ENCODE measurements at places on chromosomes 5 and 9.

DNA sequence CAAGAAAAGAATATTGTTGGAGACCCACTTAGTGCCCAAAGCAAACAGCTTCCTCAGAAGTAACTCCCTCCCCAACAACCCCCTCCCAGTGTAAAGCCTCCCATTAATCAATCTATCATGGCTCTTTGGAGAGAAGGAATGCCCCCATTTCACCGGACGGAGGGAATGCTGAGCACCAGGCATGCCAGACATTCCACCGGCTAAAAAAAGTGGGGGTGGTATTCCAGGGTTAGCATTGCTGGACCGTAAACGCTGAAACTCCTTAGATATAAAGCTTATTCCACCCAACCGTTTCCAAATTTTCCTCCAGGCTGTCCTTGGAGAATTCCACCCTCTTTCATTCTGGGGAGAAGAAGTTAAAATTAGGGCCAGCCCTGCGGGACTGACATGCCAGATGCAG lies 363 bp upstream of the MAMDC2 start:
- no peak for DNase-seq

DNA sequence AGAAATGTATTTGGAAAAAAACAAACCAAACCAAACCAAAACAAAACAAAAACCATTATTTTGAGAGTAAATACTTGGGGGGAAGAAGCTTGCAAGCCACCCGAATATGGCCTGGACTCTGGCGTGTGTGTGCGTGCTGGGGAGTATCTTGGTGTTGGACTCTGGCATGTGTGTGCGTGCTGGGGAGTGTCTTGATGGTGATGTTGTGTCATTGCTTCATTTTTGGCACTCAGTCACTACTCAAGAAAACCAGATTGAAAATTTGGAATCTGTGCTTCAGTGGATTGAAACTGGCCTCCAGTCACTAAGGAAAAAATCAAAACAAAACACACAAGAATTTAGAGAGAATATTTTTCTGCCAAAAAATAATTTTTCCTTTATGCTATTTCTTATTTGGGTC lies 76.1 kb downstream of the ARRDC3 start:
- DNase-seq: no peak

DNA sequence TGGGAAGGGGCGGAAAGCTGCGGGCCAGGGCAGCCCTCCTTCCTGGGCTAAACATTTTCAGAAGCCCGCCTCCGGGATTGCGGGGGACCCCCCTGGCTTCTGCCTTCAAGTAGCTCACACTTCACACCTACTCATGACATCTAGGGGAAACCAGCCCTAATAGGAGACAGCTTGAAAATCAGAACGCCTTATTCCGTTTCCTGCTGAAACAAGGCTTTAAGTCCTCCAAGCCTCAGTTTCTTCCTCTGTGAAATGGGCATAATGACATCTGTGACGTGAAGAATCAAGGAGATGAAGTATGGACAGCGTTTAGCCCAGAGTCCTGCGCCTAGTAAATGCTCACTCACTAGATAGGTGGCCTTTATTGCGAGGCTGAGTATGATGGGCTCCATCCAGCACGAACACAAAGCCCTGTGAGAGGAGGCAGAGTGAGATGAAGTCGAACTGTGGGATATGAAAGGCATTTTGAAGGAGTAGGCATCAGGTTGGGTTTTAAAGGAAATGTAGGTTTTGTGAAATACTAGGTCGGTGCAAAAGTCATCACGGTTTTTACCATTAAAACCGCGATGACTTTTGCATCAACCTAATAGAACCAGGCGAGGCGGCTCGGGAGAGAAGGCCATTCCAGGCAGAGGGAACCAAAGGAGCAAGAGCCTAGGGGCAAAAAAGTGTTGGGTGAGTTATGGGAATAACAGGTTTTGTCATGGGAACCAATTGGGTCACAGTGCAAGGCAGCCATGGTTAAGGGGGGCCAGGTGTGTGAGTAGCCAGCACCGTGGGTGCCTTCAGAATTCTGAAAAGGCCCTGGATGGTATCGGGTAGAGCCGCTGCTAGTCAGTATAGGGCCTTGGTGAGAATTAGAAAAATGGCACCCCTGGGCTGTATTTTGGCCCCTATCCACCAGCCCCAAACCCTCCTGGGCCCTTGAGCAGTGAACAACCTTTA lies 1.0 kb upstream of the TSC1 start:
- no peak for DNase-seq

DNA sequence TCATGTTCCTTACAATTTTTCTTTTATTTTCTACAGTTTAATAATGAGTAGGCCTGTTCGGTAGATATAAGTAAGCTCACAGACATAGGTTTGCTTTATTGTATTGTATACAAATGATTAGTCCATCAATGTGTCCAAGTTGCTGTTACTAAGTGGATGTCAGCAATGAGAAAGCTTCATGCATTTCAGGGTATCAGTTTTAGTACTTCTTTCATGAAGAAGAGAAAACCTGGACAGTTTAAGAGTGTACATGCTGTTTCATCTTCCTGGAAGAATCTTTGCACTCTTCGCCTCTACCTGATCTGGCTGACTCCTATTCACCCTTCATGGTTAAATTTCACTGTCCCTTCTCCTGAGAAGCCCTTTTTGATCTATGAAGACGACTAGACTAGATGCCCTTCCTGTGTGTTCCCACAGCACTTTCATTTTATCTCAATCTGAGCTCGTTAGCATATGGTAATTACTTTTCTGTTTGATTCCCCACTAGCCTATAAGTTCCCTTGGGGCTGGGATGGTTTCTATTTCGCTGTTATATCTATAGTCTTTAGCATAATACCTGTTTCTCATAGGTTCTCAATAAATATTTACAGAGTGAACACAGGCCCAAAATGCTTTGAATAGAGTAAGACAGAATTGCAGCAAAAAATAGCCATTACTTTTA lies 70.7 kb downstream of the CETN3 start:
- no peak for DNase-seq

GRCh38 chr5:39206630-39207321 lies 12.6 kb downstream of the FYB1 start:
- no peak for DNase-seq

DNA sequence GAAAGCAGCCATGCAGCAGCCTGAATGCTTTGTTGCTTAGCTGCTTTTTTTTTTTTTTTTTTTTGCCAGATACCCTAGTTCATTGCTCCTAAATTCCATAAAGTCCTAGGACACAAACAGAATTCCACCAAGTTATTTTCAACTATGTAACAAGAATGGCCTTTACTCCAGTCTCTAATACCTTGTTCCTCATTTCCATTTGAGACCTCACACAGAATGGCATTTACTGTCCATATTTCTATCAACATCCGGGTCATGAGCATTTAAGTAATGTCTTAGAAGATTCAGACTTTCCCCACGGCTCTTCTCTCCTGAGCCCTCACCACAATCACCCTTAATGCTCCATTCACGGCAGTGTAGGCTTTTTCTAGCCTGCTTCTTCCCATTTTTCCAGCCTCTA lies 31.7 kb upstream of the FBXW11 start:
- no peak for DNase-seq

DNA sequence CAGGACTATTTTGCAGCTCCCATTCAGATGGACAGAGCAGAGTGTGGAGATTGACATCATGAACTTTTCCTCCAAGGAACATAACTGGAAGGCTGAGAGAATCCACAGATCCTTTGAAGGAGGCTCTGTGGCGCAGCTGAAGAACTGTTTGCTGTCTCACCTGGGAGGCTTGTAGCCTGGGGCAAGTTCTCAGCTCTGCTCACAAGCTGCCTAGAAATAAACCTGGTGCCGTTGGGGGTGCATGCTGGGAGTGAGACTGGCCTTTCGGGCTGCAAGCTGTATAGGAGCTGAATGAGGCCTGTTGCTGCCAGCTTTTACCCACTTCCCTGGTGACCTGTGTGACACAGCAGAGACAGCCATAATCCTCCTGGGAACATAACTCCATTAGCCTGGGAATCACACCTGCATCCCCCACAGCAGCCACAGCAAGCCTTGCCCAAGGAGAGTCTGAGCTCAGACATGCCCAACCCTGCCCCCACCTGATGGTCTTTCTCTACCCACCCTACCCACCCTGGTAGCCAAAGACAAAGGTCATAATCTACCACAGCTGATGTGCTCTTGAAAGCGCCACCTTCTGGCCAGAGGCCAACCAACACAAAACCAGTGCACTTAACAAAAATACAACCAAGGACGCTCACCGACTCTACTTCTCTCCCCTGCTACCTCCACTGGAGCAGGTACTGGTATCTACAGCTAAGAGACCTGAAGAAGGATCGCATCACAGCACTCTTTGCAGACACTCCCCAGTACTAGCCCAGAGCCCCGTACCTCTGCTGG lies 205.1 kb upstream of the MRPS30 start:
- no peak for DNase-seq

GRCh38 chr9:99491408-99492158 lies 269.5 kb downstream of the SEC61B start:
- no peak for DNase-seq

DNA sequence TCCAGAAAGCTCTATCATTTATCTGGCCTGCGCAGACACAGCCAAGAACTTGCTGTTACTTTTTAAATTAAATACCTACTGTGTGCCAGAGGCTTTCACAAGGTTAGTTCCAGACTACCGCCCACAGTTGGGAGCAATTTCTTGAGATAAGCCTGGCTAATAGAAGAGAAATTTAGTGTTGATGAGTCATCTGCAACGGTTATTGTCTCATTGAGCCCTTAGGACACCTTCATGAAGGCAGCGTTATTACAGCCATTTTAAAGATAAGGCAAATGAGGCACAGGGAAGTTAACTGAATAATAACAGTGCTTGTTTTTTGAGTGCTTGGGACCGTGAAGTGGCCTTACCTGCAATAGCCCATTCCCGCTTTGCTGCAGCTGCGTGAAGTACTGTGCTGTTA lies 292.9 kb upstream of the MSX2 start:
- no peak for DNase-seq

DNA sequence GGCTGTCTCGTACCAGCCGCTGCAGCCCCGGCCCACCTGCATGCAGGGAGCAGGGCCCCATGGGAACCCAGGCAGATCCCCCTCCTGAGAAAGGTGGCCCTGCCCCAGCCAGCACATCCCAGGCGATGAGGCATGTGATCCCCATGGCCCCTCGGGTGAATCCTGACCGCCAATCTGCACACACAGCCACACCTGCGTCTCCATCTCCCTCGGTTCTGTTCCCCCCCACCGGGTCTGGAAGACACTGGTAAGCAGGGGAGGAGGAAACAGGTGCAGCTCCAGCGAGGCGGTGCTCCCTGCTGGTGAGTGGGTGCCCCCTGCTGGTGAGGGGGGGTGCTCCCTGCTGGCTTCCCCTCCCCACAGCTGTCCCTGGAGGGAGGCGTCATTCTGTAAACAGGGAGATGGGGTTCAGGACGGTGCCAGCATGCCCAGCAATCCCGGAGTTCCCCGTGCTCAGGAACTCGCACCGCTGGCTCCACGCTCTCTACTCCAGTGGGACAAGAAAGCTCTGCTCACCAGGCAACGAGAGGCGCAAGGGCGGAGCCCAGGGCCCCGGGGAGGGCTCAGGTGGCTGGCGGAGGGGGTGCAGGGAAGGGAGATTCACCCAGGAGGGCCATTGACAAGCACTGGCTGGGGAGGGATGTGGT lies 28.4 kb upstream of the SLC12A7 start:
- peak; percentile 93 for DNase-seq

DNA sequence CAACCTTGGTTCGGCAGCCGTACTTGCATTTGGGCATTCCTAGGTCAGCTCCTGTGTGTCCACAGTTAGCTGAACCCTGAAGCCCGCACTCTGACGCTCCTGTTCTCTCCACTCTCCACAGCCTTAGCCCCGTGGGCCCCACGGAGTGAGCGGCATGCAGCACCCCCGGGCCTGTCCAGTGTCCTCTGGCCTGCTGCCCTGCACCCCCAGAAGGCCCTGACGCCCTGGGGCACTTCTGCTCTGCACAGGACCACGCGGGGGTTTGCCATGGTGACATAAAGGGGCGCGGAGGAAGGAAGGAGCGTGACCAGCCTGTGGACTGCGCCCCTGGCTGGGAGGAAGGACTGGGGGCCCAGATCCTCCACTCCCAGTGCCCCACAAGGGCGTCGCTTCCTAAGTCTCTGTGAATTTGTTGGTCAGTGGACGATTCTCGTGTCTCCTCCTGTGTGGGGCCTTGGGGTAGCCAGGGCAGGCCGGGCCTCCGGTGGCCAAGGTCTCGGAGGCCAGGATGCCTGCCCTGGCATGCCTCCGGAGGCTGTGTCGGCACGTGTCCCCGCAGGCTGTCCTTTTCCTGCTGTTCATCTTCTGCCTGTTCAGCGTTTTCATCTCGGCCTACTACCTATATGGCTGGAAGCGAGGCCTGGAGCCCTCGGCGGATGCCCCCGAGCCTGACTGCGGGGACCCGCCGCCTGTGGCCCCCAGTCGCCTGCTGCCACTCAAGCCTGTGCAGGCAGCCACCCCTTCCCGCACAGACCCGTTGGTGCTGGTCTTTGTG lies 13.0 kb downstream of the NDST1 start:
- DNase-seq: no peak

DNA sequence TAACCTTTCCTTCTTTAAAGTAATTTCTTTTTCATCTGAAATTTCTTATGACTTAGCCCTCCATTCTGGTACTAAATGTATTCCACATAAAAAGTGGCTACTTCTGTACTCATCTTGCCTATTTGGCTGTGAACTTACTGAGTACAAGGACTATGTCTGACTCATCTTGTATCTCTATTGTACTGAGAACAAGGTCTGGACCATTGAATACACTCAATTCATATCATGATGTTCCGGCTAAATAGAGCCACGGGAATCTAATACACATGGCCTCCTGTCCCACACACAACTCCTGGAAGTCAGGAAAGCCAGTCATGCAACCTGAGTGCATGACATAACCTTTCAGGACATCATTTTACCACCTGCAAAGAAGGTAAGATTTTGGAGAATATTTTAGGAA lies 203.9 kb downstream of the PLK2 start:
- DNase-seq: no peak

DNA sequence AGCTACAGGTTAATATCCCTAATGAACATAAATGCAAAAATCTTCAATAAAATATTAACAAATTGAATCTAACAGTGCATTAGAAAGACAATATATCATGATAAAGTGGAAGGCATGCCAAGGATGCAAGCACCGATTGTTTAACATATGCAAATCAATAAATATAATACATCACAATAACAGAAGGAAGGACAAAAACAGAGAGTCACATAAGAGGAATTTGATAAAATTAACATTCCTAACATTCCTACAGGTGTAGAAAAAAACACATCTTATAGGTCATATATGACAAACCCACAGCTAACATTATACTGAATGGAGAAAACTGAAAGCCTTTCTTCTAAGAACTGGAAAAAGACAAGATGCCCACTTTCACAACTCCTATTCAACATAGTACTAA lies 297.0 kb downstream of the CDH18 start:
- DNase-seq: no peak

- DNase-seq: no peak
Observed at GRCh38 chr9:33942471-33943083, 106.1 kb downstream of the UBAP2 start.

GRCh38 chr9:113973963-113974413 lies 97.9 kb downstream of the ZNF618 start:
- no peak for DNase-seq

GRCh38 chr9:23567516-23568165 lies 258.4 kb downstream of the ELAVL2 start:
- no peak for DNase-seq

DNA sequence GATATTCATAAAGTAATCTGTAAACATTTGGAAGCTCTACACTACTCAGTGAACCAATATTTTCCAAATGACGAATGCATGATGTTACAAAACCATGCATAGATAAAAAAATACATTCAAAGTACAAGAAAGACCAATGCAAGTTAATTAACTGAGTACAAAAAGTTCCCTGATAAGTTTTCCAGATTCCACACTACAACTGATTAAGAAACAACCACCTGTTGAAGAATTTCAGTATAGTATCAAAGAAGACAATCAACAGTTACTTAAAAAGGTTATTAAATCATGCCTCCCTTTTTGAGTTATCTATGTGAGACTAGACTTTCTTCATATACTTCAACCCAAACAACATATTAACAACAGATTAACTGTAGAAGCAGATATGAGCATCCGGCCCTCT lies 192.4 kb downstream of the ARL15 start:
- DNase-seq: no peak
